T-helper 9 cell (primary cell): ENCODE measurements at places on chromosomes 4 and X.

DNA sequence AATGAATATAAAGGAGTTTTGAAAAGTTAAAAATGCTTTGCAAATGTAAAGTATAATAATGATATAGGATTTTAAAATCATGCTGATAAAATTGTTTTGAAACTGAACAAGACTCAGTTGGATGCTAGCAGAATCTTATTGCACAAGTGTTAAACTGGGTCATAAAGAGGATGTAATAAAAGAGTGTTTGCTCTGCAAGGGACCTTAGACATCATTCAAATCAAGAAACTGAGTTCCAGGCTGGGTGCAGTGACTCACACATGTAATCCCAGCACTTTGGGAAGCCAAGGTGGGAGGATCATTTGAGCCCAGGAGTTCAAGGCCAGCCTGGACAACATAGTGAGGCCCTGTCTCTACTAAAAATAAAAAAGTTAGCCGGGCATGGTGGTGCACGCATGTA lies 27.5 kb upstream of the DUSP21 start:
- DNase-seq: no peak

DNA sequence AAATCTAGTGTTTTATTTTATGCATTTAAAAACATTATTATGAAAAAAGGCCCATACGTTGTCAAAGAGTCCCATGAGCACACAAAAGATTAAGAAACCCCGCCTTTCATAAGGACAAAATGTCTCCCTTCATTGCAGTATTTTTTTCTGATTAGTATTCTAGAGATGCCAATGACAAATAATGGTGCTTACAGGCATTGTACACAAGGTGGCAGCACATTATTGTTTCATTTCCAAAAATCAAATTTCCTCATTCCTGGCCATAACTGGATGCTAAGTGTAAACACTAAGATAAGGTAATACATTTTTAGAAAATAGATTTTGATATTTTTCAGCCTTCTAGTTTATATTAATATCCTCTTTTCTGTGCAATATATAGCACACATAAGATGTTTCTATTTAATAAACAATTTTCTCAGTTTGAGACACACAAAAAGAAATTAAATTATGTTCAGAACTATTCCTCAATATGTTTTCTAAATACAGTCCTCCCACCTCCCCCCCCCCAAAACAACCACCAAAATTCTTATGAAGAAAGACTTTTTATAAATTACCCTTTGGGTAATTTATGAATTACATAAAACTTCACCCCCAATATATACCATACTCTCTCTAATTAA lies 47.7 kb downstream of the TIGD2 start:
- DNase-seq: no peak

GRCh38 chrX:97308171-97308570 lies 424.5 kb downstream of the RPA4 start:
- DNase-seq: no peak

DNA sequence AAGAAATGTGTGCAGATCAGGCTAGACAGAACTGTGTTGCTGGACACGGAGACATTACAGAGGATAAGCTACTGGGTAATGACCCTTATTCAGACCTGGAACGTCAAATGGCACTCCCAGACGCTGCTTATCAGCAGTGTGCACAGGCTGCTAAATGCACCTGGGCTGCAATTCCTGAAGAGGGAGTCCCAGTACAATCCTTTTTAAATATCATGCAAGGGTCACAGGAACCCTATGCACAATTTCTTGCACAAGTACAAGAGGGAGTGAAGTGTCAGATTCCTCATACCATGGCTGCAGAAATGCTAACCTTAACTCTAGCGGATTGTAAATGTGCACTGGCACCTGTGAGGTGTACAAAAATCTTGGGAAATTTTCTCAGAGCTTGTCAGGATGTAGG lies 16.9 kb downstream of the SPIN2B start:
- no peak for DNase-seq

GRCh38 chr4:20297261-20297660 lies 45.6 kb downstream of the SLIT2 start:
- no peak for DNase-seq

GRCh38 chrX:46330981-46331380 lies 214.2 kb downstream of the ZNF674 start:
- no peak for DNase-seq

DNA sequence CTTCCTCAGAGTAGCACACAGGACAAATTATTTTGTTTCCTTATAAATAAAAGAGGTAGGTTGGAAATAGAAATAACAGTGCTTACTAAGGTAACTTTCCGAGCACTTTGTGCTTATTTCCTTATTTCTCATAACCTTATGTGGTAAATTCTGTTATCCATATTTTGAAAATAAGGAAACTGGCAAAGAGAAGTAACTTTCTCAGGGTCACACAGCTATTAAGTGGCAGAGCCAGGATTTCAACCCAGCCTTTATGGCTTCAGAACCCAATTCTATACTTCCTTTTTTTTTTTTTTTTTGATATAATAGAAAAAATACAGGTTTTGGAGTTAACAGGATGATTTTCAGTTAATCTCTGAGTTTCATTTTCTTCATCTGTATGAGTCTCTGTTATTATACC lies 3.3 kb downstream of the UTP3 start:
- DNase-seq: no peak

DNA sequence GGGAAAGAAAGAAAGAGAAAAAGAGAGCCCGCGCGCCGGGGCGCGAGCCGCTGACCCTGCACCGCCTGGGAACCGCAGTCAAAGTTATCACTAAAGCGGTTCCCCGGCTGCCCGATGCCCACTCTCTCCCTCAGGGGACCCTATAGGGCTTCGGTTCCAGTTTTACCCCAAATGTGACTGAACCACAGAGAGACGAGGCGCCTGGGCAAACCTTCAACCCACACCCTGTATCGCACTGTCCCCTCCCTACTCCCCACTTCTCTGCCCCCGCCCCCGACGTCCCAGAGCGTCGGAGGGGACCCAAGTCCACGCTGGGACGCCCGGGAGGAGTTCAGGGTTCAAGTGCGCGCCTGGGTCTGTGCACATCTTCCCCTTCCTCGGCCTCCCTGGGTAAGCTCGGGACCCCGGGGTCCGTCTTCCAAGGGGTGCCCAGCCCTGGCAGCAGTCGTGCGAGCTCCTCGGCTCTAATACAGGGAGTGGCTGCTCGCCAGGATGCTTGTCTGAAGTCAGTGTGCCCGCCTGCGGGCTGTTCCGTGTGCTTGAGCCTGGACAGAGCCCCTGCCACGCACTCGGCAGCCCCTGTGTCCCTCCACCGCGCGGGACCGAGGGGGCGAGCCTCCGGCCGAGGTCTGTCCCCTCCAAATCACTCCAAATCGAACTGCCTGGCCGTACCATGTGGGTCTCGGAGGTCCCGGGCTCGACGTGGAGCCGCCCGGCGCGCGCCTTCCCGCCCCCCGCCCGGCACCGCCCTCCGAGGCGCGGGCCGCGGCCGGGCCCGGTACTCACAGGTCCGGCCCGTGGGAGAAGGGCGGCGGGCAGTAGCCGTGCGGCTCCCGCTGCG lies 960 bp downstream of the TRPC3 start:
- DNase-seq: peak; percentile 8

DNA sequence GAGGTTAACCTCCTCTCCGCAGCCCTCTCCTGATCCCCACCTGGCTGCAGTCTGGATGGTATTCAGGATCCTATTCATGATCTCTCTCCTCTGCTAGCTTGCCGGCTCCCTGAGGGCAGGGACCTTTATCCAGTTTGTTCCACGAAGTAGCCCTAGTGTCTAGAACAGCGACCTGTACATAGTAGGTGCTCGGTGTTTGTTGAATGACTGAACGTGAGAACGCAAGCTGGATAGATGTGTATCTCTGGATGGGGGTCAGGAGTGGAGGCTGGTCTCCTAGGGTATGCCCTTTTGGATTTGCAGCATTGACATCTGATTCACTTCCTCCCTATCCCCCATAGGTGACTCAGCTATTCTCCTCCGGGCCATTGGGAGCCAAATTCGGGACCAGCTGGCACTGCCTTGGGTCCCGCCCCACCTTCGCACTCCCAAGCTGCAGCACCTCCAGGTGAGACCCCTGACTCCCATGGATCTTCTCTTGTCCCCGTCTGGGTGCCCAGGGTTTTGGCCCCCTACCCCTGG lies 7.3 kb downstream of the CCDC22 start:
- no peak for DNase-seq

- DNase-seq: no peak
Observed at GRCh38 chrX:19886375-19886774, 1.0 kb downstream of the SH3KBP1 start.

DNA sequence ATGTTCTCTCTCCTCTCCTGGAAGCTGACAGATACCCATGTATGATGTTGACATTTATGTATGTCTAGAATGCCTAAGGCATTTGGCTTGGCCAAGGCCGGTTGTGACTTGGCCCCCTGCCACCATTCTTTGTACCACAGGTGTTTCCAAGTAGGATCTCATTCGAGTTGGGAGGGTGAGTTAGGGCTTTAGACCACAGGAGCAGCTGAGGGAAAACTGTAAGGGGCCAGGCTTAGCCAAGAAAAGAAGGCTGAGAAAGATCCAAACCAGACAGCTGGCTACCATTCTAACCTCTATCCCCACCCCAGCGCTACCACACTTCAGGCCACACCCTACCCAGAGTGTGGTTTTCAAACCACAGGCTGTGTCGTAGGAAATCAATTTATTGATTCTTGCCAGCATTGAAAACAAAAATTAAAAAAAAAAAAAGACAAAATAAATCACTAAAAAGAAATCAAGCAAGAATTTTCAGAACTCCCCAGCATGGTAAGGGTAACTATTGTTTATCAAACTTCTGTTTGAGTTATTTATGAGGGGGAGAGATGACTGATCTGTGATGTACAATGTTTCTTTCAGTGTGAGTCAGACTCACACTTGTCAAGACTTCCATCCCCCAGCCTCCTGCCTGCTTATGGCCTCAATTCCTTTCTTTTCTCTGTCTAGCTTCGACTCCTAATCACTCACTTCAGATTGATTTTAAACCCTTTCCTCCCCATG lies 9.9 kb downstream of the TMSB4X start:
- DNase-seq: peak; percentile 39

GRCh38 chr4:140154572-140154891 lies 548 bp upstream of the MAML3 start:
- no peak for DNase-seq

GRCh38 chr4:86586160-86586572 lies 7.9 kb upstream of the PTPN13 start:
- DNase-seq: no peak

DNA sequence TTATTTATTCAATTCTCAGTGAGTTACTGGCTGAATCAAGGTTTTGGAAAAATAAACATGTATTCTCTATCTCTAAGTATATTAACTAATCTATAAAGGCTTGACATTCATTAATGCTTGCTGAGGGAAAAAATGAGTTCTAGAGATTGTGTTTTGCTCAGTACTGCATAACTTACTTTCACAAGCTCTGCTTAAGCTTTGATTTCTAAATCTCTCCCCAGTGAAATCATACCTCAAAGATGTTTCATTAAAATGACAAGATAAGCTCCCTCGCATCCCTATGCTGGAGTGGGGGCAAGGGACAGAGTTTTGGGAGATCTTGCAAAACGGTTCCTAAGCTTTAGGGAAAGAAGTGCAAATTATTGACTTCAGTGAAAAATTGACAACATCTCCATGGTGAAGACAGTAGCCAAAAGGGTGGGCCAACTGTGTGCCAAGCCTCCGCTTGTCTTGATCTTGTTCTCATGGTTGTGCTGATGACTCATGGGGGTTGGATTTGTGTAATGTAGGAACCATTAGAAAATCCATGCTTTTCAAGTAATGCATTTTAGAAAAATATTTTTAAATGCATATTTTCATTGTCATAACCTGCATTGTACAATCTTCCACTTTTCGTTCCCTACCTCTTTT lies 521.4 kb downstream of the RPA4 start:
- DNase-seq: no peak

- no peak for DNase-seq
Observed at GRCh38 chr4:111792632-111793031, 352.6 kb upstream of the FAM241A start.

DNA sequence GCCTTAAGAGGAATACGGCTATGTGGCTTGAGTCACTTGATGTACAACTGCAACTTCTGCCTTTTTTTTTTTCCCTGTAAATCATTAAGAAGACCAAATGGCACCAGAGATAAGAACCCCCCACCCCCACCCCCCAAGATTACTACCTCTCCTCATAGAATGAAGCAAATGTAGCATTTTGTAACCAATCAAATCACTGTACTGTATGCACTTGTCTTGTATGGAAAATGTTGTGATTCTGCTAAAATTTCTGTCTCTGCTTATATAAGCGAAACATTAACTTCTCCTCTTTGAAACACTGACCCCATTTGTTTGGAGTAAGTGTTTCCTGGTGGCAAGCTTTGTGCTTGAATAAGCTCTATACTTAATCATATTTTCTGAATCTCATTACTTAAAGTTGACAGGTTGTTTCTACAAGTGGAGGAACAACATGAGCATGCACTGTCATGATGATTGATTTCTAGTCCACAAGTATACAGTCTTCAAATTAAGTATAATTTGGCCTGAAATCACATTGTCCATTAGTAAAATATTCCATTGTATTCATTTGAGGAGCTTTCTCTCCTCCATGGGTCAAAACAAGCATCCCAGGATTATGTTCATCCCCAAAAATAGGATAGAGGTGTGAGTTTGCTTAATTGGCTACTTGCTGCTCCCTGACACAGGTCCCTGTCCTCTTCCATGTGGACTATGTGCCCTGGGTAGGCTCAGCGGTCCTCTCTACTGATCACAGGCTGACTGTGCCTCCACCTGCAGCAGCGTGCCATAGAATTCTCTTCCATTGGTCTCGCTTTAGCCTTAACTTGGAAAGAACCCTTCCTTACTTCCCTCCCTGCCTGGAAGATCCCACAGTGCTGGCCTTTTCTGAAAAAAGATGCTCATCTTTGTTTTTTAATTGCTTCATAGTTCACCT lies 104.0 kb upstream of the BMP2K start:
- no peak for DNase-seq

- no peak for DNase-seq
Observed at GRCh38 chrX:20060961-20061748, 55.6 kb downstream of the MAP7D2 start.

- DNase-seq: no peak
Observed at GRCh38 chr4:10942156-10942555, 257.6 kb upstream of the CLNK start.

- peak; percentile 30 for DNase-seq
Observed at GRCh38 chr4:76212851-76213414, 691 bp downstream of the SCARB2 start.

- no peak for DNase-seq
Observed at GRCh38 chrX:37060999-37061398, 52.8 kb downstream of the FAM47C start.

DNA sequence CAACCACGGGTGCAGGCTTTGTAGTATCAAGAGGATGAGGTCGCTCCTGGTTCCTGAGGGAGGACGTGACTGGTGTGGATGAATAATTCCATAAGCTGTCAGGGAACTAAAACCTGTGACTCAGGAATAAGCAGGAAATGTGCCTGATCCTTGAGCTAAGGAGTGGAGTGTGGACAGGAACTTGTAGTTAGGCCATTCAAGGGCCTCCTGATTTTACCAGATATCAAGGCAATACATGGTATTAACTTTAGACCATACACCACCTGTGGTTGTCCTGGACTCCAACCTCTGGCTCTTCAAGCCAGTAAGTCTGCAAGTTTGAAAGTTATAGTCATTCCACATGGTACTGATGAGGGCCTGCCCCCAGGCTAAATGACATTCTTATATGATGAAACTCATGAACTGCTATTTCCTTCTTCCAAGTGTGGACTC lies 12.1 kb upstream of the ING2 start:
- no peak for DNase-seq
